ENCODE measurements at places on chromosomes 12 and 14. TPM values are rescaled to one million over a fixed set of nuclear protein-coding genes. Genes with fewer than 3 reads are reported as not detected.

- peaks cover 50% of the 10 kb centered on the region for H3K4me1 ChIP-seq
- peak overlapping the region; percentile 68 for H3K4me3 ChIP-seq
- H3K27ac ChIP-seq: no peak overlapping the region
- peaks cover 16% of the 10 kb centered on the region for H3K36me3 ChIP-seq
- H3K27me3 ChIP-seq: no peaks in the 10 kb centered on the region
Observed at GRCh38 chr12:26830363-26830762, 2.6 kb downstream of the ITPR2 start.

- no peaks in the 10 kb centered on the region for H3K27me3 ChIP-seq
- no peak overlapping the region for H3K4me3 ChIP-seq
- H3K36me3 ChIP-seq: no peaks in the 10 kb centered on the region
- no peak overlapping the region for H3K27ac ChIP-seq
- H3K4me1 ChIP-seq: no peaks in the 10 kb centered on the region
Observed at GRCh38 chr12:115075552-115076170, 391.7 kb upstream of the TBX3 start.

DNA sequence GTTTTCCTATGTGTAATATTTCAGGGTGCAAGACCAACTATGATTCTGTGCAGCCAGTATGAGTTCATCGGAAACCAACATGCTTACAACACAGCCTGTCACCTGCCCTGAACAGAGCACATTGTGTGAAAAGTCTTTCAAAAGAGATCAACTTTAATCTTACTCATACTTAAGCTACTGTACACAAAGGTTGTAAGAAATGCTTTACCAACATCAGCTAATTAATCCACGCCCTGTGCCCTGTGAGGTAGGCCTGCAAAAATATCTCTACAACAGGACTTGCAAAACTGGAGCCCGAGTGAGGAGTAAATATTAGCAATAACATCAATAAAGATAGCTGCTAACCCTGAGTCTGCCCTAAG lies 15.1 kb downstream of the APPL2 start:
- H3K27me3 ChIP-seq: no peaks in the 10 kb centered on the region
- H3K4me3 ChIP-seq: no peak overlapping the region
- H3K27ac ChIP-seq: no peak overlapping the region
- no peak for DNase-seq

AMIGO2 gene
- total RNA-seq: 10.3 TPM

DNA sequence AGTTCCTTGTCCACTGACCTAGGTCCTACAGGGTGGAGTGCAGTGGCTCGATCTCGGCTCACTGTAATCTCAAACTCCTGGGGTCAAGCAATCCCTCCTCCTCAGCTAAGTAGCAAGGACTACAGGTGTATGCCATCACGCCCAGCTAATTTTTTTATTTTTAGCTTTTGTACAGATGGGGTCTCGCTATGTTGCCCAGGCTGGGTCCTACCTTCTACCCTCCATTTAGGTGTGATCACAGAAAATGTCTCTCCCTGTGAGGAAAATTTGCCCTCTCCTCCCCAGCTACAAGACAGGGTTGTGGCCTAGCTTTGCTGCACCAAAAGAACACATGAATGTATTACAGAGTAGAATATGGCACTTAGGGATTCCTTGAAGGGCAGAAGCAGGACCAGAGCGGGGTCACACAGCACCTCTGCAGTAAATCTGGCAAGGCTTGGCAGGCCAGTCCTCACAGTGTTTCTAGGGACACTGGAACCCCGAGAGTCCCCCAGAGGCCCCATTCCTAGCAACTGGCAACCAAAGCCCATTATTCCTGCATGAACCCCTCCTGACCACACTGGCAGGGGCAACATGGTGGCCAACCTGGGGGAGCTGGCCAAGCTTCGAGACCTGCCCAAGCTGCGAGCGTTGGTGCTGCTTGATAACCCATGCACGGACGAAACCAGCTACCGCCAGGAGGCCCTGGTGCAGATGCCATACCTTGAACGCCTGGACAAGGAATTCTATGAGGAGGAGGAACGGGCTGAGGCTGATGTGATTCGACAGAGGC lies 2.0 kb upstream of the ENO2 start:
- peaks cover 13% of the 10 kb centered on the region for H3K36me3 ChIP-seq
- DNase-seq: no peak
- H3K4me1 ChIP-seq: peaks cover 39% of the 10 kb centered on the region
- peak overlapping the region; percentile 84 for H3K4me3 ChIP-seq
- H3K27me3 ChIP-seq: no peaks in the 10 kb centered on the region
- H3K27ac ChIP-seq: peak overlapping the region; percentile 82

DNA sequence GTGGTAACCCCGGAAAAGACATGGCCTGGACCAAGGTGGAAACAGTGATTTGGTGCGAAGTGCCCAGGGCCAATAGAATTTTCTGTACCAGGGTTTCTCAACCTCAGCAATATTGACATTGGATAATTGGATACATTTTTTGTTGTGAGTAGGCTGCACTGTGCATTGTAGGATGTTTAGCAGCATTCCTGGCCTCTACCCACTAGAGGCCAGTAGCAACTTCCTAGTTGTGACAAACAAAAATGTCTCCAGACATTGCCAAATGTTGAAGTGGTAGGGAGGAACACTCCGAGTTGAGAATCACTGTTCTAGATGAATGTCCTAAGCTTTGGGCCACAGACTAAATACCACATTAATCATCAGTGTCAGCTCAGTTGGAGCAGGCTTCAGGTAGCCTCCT lies 6.2 kb upstream of the CGRRF1 start:
- DNase-seq: no peak
- no peaks in the 10 kb centered on the region for H3K36me3 ChIP-seq
- no peak overlapping the region for H3K27ac ChIP-seq
- no peak overlapping the region for H3K4me3 ChIP-seq

DNA sequence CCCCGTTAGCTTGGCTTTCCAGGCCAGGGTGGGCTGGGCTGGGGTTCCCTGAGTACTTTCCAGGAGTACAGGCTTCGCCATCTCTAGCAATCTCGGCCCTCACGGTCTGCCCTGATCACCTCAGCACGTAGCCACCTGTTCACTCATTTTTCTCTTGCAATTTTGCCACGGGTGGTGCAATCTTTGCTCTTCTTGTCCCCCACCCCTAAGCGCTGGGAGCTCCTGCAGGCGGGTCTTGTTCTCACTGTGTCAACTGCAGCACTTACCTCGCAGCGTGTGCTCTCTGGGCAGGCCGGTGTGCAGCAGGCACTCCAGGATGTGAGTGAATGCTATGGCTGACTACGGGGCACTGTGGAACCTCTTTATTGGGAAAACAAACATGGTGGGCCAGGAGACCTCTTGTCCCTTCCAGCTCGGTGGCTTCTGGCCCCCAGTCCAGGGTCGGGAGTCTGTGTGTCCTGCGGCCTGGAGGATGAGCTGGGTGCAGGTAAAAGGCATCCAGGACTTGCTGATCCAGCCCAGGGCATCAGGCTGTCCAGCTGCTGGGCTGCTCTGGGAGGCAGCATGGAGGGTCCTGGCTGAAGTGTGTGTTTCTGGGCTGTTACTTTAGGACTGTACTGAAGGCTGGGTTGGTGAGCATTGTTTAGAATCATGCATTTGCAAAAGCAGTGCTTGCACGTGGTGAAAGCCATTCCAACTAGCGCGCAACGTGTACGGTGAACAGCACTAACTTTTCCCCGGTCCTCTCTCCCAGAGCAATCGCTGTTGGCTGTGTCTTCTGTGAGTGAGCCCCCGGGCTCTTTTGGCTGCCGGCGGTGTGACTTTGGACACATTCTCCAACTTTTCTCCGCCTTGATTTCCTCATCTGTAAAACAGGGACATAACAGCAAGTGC lies 1.5 kb upstream of the ULK1 start:
- H3K27ac ChIP-seq: no peak overlapping the region
- H3K27me3 ChIP-seq: no peaks in the 10 kb centered on the region
- no peak for DNase-seq
- peaks cover 23% of the 10 kb centered on the region for H3K4me1 ChIP-seq

DNA sequence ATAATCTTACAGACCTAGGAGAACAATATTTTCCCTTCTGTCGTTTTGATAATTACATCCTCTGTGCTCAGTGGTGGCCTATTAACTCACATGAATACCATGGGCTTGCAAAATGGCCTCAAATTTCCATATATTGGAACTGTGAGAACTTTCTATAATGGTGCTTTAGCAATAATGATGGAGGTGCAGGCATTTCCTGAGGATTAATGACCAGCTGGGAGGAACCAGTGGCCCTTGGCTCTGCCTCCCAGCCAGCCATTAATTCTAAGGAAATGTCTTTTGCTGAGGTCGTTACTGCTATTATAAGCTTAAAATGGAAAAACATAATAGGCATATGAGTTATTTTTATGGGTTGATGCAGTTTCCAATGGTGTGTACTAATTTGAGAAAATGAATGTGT lies 33.6 kb downstream of the HMGA2 start:
- H3K4me1 ChIP-seq: no peaks in the 10 kb centered on the region
- no peak overlapping the region for H3K4me3 ChIP-seq
- H3K36me3 ChIP-seq: no peaks in the 10 kb centered on the region
- H3K27ac ChIP-seq: no peak overlapping the region
- peaks cover 1% of the 10 kb centered on the region for H3K27me3 ChIP-seq
- DNase-seq: no peak

BIN2 gene
- 200 TPM for total RNA-seq

NEUROD4 gene
- total RNA-seq: not detected

VRK1 gene
- total RNA-seq: 66.5 TPM

KCNMB4 gene
- 0.79 TPM for total RNA-seq

DNA sequence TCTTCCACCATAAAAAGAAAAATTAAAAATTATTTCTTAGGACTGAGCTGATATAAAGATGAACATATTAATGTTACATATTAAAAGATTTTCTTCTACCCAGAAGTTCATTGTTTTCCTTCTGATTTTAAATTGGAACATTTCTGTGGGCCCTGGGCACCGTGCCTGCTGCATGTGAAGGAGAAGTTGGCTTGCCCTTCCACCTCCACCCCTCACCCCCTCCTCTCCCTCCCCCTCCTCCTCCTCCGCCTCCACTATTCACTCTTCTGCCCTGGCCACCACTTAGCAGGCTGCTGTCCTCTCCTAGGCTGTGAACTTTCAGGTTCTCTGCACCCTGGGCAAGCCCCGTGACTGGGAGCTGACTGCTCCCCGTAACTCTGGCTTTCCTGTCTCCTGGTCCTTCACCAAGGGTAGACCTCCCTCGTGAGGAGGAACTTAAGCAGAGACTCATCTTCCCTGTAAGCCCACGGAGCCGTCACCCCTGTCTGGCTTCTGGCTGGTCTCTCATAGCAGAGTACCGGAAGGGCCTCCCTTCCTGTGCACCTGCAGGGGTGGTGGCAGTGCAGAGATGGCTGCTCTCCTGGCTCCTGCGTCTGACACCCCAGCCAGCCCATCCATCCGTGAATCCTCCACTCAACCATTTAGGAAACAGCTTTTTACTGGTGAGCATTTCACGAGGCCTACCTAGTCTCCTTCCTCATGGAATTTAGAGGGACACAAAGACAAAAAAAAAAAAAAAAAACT lies 12.8 kb downstream of the TUNAR start:
- H3K4me3 ChIP-seq: no peak overlapping the region
- H3K27ac ChIP-seq: no peak overlapping the region
- peaks cover 5% of the 10 kb centered on the region for H3K27me3 ChIP-seq
- no peak for DNase-seq
- no peaks in the 10 kb centered on the region for H3K4me1 ChIP-seq

- H3K27ac ChIP-seq: no peak overlapping the region
- H3K27me3 ChIP-seq: no peaks in the 10 kb centered on the region
- no peaks in the 10 kb centered on the region for H3K4me1 ChIP-seq
- DNase-seq: no peak
- no peak overlapping the region for H3K4me3 ChIP-seq
Observed at GRCh38 chr12:97713270-97713669, 250.7 kb downstream of the RMST start.

GRCh38 chr12:16763901-16764300 lies 157.9 kb upstream of the LMO3 start:
- no peak overlapping the region for H3K4me3 ChIP-seq
- H3K4me1 ChIP-seq: no peaks in the 10 kb centered on the region
- no peaks in the 10 kb centered on the region for H3K36me3 ChIP-seq

PRPF40B gene
- total RNA-seq: 11.7 TPM

All from activated CD4-positive, alpha-beta T cell treated with anti-CD3 and anti-CD28 coated beads, Interleukin-2, amount 10 ng/mL, durations not matched to agents 7 days and 5 days (primary cell).